ENCODE measurements at places on chromosomes 1 and 21.

DNA sequence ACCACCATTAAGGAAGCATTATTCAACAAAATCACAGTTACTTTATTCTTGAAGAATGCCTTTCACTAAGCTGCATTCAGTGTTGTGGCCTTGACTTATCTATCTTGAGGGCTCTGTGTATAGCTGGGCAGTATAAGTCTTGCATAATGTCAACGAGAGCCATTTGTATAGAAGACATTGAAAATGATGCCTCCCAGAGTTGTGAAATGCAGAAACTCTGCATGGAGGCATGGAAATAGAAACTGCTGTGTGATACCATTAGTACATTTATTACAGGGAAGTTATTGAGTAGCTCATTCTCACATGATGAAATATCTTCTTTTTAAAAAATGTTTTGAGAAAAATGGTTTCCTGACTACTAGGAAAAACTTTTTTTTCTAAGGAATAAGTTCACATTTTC lies 111.4 kb upstream of the SNX7 start:
- no peak for DNase-seq

DNA sequence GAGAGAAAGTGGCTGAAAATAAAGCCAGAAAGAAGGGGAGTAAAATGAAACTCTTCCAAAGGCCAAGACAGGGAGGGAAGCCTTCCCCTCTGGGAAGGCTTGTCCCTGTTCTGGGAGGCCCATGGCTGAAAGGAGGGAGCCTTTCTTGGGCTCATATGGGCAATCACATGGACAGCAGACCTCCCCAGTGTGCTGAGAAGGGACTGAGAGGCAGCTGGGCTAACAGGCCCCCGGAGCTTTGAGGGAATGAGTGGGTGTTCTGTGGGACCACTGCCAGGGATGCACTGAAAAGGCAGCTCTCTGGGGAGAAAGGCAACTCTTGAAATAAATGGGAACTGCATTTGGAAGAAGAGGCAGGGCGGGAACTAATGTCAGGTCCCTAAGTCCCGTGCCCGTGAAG lies 39.1 kb downstream of the KANK4 start:
- peak; percentile 59 for DNase-seq

DNA sequence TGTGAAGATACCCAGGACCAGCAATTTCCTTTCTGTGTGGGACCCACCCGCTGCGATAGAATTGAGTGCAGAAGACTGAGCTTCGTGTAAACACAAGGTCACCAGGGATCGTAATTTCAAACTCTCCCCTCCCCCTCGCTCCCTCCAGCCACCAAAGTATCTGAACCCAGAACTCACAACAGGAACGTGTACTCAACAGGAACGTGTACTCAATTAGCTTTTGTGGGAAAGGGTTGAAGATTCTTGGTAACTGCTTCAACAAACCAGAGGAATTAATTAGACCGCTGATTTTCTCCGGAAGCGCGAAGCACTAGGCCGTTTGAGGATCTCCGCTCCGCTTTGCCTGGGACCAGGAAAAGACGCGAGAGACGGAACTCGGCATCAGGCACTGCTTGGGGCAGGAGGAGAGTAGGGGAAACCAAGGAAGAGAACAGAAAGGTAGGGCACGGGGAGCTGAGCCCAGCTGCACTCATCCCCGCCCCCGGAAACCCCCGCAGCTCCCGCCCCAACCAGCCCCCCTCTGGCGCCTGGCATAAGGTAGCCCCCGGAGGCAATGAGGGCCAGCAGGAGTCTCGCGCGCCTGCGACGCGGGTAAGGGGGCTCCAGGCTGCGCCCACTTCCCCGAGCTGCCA lies 453 bp downstream of the DRAM2 start:
- peak; percentile 81 for DNase-seq

DNA sequence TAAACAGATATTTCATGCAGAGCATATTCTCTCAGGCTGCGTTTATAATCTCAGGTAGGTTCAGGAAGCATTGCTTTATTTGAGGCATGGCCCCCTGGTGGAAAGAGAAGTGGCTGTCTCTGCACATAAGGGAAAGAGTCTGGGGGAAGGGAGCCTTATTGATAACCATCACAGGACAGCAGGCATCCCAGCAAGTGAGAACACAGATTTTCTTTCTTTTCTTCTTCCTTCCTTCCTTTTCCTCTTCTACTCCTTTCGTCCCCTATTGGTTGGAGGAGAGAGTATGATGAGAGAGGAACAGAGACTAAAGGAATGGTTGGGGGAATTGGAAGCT lies 21.9 kb downstream of the TSNAX start:
- DNase-seq, result peak; percentile 48

DNA sequence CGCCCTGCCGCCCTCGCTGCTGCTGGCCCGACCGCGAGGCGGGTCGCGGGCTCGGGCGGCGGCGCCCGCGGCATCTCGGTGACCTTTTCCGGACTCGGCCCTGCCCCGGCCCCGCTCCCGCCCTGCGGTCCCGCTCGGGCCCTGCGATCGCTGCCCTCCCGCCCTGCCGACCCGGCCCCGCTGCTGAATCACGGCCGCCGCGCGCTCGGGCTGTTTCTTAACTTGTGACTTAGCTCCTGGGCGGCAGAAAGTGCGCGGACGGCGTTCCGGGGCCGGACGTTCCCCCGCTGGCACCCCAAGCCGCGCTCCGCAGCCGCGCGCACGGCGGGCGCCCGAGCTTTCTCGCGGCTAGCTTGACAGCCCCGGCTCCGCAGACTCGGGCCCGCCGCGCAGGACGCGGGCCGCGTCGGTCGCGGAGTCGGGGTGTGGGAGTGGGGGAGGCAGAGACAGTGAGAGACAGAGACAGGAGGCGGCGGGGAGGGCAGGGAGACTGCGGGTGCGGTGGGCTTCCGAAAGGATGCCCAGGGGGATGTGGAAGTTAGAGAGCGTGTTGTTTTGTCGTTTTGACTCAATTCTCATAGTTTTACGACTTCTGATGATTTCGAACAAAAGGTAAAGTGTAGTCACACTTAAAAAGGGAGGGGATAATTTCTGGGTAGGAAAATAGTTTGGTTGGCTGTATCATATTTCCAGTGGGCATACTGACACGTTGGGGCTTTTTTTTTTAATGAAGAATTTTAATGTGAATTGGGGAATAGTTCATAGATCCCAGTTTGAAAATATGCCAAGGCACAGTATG lies 49.8 kb downstream of the PRDM2 start:
- peak; percentile 51 for DNase-seq

DNA sequence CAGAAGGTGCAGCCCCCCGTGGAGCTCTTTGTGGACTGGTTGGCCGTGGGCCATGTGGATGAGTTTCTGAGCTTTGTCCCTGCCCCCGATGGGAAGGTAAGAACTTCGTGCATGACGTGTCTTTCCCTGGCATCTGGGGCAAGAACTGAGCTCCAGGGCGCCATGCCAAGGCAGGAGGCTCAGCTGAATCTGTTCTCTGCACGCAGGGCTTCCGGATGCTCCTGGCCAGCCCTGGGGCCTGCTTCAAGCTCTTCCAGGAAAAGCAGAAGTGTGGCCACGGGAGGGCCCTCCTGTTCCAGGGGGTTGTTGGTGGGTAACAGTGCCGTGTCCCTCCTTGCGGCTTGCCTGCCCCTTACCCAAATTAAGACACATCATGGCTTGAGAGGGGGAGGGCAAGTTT lies 27.7 kb downstream of the PADI3 start:
- DNase-seq, result peak; percentile 46

GRCh38 chr1:14245954-14246353 lies 352.5 kb upstream of the KAZN start:
- no peak for DNase-seq

DNA sequence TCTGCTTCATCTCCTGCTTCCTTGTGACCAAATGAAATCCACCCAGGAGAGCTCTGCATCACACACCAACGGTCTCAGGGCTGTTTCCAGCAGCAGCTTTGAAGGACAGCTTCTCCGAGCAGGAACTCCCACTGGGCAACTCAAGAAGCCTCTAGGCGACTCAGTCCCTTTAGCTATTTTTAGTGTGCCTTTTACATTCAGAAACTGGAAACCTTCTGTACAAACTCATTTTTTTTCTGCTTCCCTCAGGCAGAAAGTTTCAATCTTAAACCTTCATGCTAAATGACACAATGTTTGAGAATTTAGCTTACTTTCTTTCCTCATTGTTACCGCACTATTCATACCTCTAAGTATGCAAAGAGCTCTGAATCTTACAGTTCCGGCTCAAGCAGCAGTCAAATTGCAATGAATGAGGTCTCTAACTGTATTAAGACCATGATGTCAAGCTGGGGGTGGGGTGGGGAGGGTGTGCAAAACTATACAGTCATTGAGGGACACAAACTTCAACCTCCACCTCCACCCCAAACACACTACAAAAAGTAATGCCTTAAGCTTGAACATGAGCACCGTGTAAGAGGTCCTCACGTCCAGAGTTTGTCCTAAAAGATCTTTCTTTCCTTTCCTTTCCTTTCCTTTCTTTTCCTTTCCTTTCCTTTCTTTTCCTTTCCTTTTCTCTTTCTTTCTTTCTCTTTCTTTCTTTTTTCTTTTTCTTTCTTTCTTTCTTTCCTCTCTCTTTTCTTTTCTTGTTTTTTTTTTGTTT lies 16.4 kb upstream of the TARBP1 start:
- DNase-seq, result peak; percentile 56

GRCh38 chr1:164611754-164612642 lies 53.0 kb downstream of the PBX1 start:
- DNase-seq, result peak; percentile 42

- DNase-seq, result no peak
Measured at GRCh38 chr21:30676737-30677136, 34.1 kb downstream of the KRTAP20-3 start.

DNA sequence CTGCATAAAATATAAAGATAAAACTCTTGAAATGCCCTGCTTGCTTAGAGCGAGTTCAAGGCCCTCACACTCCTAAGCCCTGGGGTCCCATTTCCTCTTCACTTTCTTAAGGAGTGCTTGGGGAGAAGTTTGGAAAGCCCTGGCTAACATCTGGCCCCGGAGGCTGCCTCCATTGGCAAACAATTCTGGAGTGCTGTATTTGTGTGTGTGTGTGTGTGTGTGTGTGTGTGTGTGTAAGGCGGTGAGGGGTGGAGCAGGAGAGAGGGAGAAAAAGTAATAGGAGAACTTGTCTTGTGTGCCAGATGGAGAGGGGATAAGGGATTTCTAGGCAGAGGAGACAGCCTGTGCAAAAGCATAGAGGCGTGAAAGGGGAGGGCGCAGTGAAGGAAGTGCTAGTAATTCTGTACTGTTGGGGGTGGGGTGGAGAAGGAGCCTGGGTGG lies 578 bp upstream of the TRIM62 start:
- DNase-seq, result peak; percentile 42

- DNase-seq, result no peak
Measured at GRCh38 chr1:117883616-117884015, 45.8 kb downstream of the GDAP2 start.

- DNase-seq, result no peak
Measured at GRCh38 chr1:117205368-117205767, 5.4 kb downstream of the VTCN1 start.

GRCh38 chr1:119007339-119007669 lies 19.2 kb upstream of the TBX15 start:
- no peak for DNase-seq

- no peak for DNase-seq
Measured at GRCh38 chr1:49544615-49545014, 479.1 kb downstream of the AGBL4 start.

GRCh38 chr21:42614811-42615351 lies 38.5 kb upstream of the PDE9A start:
- peak; percentile 38 for DNase-seq

- DNase-seq, result no peak
Measured at GRCh38 chr21:40531431-40532110, 315.4 kb downstream of the DSCAM start.

- DNase-seq, result peak; percentile 55
Measured at GRCh38 chr1:90704817-90705216, 12.3 kb downstream of the BARHL2 start.

DNA sequence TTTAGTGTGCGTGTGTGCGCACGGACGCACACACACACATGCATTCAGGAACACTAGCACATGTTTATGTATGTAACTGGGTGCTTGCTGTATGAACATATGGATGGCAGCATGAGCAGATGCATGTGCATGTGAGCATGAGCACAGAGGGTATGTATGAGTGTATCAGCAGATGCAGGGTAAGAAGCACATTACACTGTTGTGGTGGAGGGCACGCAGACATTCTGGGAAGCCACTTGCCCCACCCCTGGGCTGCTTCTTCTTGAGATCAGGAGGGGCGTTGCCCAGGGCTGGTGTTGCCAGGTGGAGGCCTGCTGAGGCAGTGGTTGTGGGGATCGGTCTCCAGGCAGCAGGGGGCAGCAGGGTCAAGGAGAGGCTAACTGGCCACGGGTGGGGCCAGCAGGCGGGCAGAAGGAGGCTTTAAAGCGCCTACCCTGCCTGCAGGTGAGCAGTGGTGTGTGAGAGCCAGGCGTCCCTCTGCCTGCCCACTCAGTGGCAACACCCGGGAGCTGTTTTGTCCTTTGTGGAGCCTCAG lies 3.9 kb upstream of the P3R3URF start:
- no peak for DNase-seq

- DNase-seq, result no peak
Measured at GRCh38 chr1:245444945-245445344, 290.2 kb downstream of the KIF26B start.

GRCh38 chr1:232009741-232010140 lies 383.2 kb downstream of the DISC1 start:
- no peak for DNase-seq

GRCh38 chr1:24964811-24965570 lies 34.9 kb upstream of the RUNX3 start:
- DNase-seq, result no peak

DNA sequence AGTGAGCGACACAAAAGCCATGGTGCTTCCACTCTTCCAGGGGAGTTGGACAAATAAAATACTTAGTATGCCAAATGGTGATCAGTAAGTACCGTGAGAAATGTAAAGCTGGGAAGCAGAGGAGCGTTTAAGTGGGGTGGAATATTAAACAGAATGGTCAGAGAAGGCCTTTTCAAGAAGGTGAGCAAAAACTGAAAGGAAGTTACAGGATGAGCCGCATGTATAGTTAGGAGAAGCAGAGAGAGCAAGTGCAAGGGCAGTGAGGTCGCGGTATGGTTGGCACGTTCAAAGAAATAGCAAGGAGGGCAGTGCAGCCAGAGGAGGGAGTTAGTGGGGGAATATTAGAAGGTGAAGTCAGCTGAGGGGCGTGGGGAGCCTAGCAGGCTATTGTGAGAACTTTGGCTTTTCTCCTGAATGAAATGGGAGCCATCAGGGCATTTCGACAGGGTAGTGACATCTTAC lies 748 bp upstream of the ATP6V0B start:
- DNase-seq, result no peak

DNA sequence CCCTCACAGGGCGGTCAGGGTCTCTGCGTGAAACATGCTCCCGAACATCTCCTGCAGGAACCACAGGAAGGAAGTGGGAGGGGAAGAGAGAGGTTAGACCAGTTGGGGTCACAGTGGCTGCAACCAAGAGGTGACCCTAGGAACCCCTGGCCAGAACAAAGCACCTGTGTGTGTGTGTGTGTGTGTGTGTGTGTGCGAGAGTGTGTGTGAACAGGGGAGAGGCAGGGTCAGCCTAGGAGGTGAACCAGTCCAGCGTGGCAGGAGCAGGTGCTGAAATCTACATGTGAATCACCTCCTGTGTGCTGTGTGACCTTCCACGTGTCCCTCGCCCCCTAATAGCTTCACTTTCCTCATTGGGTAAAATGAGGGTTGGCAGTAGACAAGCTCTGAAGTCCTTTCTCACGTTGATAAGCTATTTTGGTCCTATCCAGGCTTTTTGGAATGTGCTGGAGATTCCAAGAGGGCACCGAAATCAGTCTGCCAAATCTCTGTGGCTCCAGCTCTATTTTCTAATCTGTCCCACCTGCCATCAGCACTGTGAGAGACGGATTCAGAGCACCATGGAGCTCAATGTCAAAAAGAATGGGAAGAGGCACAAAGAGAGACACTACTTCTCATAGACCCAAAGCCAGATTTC lies 27.8 kb downstream of the SLC26A9 start:
- no peak for DNase-seq
